ENCODE measurements at places on chromosomes 5 and 9.

DNA sequence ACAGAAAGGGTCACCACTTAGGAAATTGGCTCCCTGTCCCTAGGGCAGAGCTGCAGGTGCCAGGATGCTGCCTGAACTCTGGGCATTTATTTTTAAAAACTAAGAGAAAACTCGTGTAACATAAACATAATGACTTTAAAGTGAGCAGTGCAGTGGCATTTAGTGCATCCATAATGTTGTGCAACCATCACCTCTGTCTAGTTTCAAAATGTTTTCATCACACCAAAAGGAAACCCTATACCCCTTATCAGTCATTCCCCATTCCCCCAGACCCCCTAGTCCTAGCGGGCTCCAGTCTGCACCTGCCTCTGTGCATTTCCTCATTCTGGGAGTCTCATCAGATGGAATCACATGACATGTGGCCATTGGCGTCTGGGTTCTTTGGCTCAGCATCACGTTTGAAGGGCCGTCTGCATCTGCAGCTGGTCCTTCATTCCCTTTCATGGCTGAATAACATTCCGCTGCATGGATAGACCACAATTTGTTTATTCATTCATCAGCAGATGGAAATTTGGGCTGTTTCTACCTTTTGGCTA is 55.8 kb downstream of the NSG2 start:
- DNase-seq = no peak

GRCh38 chr9:113664181-113664875 is 200.8 kb downstream of the RGS3 start:
- DNase-seq = peak; percentile 9

- no peak for DNase-seq
Observed at GRCh38 chr5:82858151-82859025, 218.8 kb downstream of the TMEM167A start.

DNA sequence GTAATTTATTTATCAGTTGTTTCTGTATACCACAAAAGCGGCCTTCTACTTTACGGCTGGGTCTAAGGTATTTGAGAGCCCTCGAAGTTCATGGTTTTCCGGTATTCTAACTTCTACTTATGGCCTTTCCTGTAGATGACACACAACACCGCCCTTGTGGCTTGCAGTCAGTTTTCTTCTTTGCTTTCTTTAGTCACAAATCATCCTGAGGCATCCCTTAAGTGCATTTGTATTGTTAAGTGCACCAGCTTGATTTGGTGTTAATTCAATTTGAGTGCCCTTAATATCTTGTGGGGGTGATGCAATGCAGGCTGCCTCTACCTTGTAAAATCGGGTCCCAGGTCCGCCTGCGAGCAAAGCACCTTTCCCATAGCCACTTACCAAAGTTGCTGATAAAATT is 511.9 kb downstream of the CCDC171 start:
- DNase-seq = no peak

GRCh38 chr5:171451421-171451820 is 32.0 kb downstream of the FGF18 start:
- DNase-seq = no peak

GRCh38 chr9:82202808-82203207 is 214.2 kb downstream of the SPATA31D1 start:
- no peak for DNase-seq

DNA sequence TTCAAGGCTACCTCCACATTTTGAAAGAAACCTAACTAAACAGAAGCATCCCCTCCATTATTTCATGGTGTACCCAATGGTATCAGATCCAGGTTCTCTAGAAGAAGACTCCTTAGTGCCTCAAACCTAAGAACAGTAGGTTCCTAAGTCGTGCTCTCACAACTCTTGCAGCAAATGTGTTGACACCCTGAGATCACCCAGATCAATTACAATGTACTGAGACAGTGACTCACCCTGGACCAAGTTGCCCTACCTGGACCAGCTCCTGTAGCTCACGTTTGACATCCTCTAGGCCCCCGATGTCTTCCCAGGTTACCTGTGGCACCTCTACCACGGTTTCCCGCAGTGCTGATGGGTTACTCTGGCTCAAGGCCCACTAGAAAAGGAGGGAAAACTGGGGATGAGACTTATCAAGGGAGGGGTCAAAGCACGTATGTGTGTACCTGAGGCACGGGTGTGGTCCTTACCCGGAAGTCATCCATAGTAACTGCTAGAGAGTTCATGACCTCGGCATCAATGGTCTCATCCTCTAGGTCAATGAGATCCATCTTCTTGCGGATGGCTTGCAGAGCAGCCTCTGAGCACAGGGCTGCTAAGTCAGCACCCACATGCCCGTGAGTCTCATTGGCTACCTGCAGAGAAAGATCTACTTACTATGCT is 11.7 kb downstream of the VCP start:
- DNase-seq = no peak

- DNase-seq = no peak
Observed at GRCh38 chr9:34553511-34554021, 30.8 kb upstream of the ENHO start.

- no peak for DNase-seq
Observed at GRCh38 chr9:126869368-126869767, 8.9 kb downstream of the ZBTB34 start.

All from suprapubic skin (tissue), 4 donors.